RPMI7951 (cell line): ENCODE measurements at places on chromosomes 7 and 10. TPM values are rescaled to one million over a fixed set of nuclear protein-coding genes. Genes with fewer than 3 reads are reported as not detected.

DNA sequence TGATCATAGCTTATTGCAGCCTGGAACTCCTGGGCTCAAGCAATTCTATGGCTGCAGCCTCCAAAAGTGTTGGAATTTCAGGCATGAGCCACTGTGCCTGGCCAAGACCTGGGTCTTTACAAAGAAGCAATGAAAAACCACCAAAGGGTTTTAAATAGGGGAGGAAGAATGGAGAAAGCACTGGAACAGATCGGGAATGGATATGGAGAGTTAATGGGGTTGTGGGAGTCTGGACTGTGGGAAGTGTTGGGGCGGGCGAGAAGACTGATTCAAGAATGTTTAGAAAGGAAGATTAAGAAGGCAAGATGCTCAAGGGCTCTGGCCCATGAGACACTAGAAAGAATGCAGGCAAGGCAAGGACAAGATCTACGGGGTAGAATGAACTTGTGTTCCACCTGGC, 98.5 kb downstream of the CARD11 start:
- DNase-seq = no peak

DNA sequence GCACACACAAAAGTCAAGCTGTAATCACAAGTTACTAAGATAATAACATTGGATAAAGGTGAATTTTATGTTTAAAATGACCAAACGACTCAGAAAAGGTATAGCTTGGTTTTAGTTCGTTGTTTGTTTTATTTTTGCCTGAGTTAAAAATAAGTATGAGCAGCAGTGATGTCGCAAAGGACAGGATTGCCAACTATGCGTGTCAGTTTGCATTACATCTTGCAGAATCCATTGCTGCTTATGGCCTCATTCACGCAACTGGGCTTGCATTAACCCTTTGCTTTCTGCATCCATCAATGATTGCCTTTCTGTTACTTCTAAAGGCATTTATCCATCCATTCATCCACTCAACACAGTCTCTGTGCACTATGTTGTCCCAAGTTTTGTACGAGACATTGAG, 389.6 kb downstream of the DPP6 start:
- DNase-seq = no peak

GRCh38 chr7:30954914-30955313, 8.8 kb upstream of the GHRHR start:
- DNase-seq = no peak

DNA sequence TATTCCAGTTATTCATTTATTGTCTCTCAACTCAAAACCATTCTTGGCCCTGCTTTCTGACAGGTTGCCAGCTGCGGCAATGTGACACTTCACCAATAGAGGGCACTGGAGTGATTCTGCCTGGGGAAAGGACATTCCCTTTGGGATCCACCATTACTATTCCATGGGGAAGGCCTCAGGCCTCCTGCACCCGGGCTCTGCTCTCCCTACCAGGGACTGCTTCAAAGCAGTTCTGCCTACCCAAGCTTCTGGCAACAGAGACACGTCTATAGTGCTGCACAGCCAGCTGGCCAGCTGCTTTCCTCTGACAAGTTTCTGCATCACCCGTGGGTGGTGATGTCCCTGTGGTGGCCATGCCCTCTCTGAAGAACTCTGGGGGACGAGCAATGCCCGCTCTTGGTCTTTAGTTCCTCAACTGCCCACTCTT, 163.8 kb downstream of the ELMO1 start:
- no peak for DNase-seq

GRCh38 chr7:36670585-36671431, 53.5 kb downstream of the AOAH start:
- peak; percentile 57 for DNase-seq

DNA sequence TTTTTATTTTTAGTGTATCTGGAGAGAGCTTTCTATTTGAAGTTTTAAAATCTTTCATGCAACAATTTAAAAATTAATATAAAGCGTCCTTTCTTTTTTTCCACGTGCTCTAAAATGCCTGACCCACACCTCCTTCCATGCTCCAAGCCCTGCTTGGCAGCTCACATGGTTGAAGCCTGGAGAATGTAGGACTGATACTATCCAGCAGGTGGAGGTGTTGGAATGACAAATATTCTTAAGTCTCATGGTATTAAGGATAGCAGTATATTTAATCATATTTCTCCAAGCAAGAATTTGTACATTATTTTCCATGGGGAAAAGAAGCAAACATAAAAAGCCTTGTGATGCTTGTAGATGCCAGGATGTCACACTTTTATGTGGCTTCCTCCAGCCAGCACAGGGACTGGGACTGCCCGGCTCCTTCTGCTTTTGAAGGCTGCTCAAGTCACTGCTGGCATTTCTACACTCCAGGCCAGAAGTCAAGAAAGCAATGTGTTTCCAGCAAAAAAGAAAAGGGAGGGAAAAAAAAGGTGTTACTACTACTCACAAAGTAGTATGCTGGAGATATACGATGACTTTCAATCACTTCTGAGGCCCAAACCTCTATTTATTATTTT, 49.7 kb downstream of the BZW2 start:
- DNase-seq = peak; percentile 65

GRCh38 chr10:119997429-119997828, 104.9 kb downstream of the SEC23IP start:
- DNase-seq = peak; percentile 12

DNA sequence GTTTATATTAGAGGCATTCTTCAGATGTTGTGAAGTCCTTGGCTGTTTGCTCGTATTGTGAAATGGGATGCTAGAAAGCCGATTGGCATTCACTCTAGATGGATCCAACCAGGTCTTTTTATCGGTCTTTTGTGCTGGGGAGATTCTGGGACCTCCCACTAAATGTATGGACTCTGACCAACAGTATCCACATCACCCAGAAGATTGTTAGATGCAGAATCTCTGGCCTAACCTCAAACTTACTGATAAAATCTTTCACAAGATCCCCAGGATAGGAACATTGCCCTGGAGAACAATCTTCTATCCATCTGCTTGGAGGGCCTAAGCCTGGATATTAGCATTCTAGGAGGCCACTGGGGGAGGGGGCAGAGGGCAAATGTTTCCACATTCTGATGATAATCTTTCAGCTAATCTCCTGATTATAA, 160.9 kb downstream of the PLXDC2 start:
- no peak for DNase-seq

- DNase-seq = no peak
These were observed 86.3 kb upstream of the NFE2L3 start for GRCh38 chr7:26065652-26066051.

- no peak for DNase-seq
These were observed 40.4 kb downstream of the CAMK2B start for GRCh38 chr7:44284881-44285541.

DNA sequence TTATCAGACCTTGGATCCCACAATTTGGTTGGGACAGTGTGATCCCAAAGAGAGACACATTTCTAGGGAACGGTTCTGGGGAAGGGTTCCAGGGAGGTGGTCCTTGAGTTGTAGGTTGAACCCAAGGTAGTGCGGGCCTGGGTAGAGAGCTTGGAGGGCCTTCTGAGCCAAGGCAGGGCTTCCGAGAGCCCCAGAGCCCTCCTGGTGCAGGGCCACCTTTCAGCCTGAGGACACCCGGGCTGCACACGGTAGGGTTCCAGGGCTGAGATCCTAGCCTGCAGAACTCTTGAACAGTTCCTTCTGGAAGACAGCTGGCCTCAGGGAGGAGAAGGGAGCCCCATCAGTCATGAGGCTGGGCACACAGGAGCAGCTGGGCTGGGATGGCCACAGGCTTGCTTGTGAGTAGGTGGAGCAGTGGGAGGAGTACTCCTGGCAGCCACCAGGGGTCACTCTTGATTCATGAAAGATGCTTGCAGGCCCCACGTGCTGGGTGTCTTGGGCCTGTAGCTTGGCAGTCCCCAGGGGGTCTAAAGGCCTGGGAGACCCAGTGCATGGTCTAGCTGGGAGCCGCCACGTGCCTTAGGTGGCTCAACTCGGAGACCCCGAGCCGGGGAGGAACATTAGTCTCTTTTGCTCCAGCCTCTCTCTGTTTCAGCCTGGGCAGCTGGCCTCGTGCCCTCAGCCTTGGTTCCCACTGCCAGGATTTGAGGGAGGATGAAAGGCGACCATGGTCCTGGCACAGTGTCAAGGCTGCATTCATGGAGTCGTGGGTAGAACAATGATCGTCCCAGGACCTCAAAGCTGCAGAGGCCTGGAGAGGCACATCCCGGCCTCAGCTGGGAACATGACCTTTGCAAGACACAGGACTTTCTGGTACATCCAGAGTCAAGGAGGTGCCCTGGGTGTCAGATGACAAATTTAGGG, 381.6 kb downstream of the TYW1 start:
- peak; percentile 60 for DNase-seq

DNA sequence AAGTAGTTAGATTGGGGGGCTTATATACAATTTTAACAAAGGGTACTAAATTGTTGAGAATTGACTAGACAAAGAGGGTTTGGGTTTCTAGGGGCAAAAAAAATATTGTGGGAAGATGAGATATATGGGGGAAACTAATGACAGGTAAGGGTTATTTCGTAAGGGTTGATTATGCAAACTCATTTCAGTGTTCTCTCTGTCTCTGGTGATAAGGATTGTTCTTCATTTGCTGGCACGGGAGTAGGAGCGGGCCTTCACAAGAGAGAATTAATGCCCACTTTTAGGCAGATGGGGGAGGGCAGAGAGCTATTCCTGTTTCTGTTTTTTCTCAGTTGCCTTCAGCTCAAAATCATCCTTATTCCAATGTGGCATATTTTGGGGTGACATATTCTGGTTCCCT, 258.4 kb downstream of the EXOC4 start:
- no peak for DNase-seq

DNA sequence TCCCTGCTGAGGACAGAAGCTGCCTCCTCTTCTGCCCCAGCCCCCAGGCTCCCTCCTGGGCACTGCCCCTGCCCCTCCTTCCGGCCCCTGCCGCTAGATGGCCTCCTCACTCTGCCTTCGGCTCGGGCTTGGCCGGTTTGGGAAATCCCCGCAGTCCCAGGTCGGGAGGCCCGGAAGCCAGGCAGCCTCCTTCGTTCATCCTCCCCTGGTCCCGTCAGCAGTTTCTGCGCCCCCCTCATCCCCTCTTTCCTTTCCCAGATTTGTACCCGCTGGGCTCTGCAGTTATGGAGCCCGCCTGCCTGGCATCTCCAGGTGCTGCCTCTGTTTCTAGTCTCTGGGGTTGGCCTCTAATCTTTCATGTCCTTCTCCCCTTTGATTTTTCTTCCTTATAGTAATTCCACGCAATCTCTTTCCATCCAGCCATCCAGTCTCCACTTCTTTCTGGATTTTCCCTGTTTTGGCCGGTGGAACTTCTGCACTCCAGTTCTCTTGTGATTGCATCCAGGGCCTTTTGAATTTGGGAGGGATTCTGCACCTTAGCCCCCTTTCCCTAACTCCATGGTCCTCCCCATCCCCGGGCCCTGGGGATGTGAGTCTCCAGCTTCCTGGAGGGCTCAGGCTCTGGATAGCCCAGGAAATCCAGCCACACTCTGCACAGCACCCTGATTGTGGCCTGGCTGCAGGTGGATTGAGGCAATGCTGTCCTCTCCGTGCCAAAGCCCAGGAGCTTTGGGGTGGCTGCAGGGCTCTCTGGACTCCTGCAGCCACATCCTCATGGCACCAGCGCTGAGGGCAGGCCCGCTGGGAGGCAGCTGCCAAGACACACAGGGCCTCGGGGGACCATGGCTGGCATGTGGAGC, 3.3 kb upstream of the SHH start:
- DNase-seq = peak; percentile 39

- no peak for DNase-seq
These were observed 23.1 kb downstream of the MDFIC start for GRCh38 chr7:114944745-114945625.

DNA sequence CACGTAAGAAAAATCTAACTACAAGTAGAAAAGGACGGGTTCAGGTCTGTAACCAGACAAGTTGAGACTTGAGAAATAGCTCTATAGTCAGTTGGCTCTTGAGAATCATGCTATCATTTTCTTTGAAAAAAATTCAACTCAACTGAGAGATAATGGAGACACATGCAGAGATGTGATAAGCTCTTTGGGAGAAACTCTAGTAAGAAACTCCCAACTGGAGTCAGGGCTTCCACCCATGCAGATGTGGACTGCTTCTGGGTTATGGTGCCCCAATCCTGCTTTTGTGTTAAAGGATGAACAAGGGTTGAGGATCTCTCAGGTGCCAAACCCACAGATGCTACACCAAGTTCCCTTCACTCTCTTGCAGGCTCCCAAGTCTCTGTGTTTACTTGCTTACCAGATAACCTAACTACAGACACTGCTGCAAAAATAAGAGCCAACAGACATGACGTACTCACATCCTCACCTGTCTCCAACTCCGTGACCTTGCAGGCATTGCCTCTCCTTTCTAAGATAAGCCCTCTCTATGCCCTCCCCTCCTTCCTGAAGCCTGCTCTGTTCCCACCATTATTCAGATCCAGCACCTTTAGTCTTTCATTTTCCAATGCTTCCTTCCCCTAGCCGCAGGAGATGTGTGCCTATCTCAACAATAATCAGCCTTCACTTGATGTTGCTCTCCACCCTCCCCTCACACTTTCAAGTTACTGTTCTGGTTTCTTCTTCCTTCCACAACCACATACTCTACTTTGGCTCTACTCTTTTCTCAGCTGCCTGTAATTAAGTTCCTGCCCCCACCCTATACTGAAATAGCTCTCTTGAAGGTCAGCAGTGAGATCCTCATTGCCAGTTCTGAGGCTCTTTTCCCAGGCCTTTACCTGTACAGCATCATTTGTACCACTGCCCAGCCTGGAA, 130.0 kb downstream of the ICA1 start:
- no peak for DNase-seq

- no peak for DNase-seq
These were observed 92.4 kb downstream of the TMEM106B start for GRCh38 chr7:12303495-12303894.

DNA sequence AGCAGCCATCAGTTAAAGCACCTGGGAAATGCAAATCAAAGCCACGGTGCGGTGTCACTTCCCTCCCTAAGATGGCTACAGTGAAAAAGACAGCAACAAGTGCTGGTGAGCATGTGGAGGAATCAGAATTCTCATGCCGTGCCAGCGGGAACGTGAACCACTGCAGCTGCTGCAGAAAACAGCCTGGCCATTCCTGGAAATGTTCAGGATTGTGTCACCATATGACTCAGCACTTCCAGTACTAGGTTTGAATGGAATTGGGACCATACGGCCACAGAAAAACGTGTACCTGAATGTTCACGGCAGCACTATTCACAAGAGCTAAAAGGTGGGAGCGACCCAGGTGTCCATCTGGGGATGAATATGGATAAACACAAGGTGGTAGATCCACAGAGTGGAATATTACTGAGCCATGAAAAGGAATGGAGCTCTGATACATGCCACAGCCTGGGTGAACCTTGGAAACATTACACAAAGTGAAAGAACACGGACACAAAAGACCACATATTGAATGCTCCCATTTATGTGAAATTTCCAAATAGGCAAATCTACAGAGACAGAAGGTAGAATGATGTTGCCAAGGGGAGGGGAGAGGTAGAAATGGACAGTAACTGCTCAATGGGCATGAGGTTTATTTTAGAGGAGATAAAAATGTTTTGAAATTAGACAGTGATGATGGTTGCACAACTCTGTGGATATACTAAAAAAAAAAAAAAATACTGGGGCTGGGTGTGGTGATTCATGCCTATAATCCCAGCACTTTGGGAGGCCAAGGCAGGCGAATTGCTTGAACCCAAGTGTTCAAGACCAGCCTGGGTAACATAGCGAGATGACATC, 61.6 kb downstream of the MICALL2 start:
- DNase-seq = peak; percentile 81

GRM3 gene
- total RNA-seq = not detected in 2 replicates

CCDC172 gene
- not detected in 2 replicates for total RNA-seq

MEOX2 gene
- total RNA-seq = 0.78 and 1.2 TPM in 2 replicates

AKR1C8 gene
- total RNA-seq = not detected in 2 replicates

SPDYE9 gene
- not detected in 2 replicates for total RNA-seq

AZGP1 gene
- total RNA-seq = 2.1 and 2.2 TPM in 2 replicates

VSTM4 gene
- total RNA-seq = under 0.01 and 0.12 TPM in 2 replicates

ZFYVE27 gene
- total RNA-seq = 7.0 and 10.3 TPM in 2 replicates

PLAU gene
- total RNA-seq = 173 and 188 TPM in 2 replicates

CLRN3 gene
- total RNA-seq = not detected in 2 replicates

OLAH gene
- not detected in 2 replicates for total RNA-seq

ANKRD61 gene
- 0.12 and 0.20 TPM in 2 replicates for total RNA-seq

OR2A12 gene
- not detected in 2 replicates for total RNA-seq
